NCI-H1092 (cell line): ENCODE measurements at places on chromosomes 16 and 17.

DNA sequence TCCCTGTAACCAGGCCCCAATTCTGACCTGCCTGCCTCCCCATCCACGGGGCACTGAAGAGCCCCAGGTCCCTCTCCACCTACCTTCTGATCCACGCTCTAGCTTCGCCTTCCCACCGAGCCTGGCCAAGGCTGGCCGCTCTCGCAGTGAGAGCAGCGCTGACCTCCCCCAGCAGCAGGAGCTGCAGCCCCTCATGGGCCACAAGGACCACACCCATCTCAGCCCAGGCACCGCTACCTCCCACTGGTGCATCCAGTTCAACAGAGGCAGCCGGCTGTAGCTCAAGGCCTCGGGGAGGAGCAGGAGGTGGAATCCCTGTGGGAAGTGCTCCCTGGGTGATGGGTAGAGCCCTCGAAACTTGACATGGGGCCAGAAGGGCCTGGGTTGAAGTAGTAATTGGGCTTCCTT is 8.4 kb upstream of the PLEKHG4 start:
- DNase-seq: no peak

DNA sequence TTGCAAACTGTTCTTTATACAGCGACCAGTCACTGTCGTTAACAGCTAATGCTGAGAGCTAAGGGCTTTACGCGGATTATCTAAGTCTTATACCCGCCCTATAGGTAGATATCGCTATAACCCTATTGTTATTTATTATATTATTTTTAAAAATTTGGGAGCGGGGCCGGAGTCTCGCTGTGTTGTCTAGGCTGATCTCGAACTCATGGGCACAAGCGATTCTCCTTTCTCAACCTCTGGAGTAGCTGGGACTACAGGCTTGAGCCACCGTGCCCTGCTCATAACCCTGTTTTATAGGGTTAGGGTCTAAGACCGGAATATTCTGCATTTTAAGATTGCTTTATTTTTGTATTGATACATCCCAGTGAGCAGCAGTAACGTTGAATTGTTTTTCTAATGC is 24.7 kb downstream of the DEF8 start:
- DNase-seq: no peak

- no peak for DNase-seq
These were observed 68.7 kb downstream of the HIC1 start for GRCh38 chr17:2123375-2124251.

DNA sequence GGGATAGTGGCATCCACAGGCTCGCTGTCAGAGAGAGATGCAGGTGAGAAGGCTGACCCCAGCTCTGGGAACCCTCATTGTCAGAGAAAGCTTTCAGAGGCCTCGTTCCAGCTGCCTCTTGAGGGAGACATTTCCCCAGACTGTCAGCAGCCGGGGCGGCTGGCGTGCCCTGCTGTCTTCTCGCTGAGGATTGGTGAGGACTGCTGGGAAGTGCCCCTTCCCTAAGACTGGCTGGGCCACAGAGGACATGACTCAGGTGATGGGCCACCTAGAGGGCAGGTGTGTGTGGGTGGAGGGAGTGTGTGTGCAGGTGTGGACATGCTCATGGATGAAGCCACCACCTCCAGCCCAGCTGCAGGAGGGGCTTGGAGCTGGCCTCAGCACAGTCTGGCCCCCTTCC is 25.3 kb downstream of the SPACA3 start:
- no peak for DNase-seq

GRCh38 chr17:31679667-31680066 is 179.4 kb downstream of the COPRS start:
- DNase-seq: no peak

DNA sequence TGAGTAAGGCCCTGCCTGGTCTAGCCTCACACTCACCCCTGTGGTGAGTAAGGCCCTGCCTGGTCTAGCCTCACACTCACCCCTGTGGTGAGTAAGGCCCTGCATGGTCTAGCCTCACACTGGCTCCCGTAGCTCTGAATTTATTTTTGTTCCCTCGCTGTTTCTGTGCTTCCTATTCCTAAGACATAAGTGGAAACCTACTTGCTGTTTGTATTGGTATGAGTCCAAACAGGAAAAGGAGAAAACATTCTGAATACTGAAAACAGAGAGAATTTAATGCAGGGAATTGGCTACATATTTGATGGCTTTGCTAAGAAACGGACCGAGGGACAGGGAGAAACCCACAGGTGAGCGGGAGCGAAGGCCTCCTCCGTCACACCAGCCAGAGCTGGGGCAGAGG is 267.8 kb downstream of the FOXL1 start:
- no peak for DNase-seq

DNA sequence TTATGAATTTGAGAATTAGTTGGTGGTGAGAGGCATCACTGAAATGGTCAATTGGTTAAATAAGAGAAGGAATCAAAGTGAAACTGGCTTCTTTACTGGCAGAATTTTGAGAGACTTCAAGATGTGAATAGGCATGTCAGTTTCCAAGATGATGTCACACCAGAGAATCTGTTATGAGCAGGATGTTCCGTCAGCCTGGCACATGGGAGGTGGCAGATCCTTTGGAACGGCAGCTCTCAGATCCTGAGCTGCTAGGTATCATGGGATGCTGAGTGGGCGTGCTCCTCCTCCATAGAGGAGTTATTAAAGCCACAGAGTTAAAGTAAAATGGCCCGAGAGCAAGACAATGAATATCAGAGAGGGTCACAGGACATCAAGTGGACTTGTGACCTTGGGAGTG is 444.3 kb upstream of the HSBP1 start:
- no peak for DNase-seq

- no peak for DNase-seq
These were observed 740 bp downstream of the NFATC2IP start for GRCh38 chr16:28951410-28951943.

DNA sequence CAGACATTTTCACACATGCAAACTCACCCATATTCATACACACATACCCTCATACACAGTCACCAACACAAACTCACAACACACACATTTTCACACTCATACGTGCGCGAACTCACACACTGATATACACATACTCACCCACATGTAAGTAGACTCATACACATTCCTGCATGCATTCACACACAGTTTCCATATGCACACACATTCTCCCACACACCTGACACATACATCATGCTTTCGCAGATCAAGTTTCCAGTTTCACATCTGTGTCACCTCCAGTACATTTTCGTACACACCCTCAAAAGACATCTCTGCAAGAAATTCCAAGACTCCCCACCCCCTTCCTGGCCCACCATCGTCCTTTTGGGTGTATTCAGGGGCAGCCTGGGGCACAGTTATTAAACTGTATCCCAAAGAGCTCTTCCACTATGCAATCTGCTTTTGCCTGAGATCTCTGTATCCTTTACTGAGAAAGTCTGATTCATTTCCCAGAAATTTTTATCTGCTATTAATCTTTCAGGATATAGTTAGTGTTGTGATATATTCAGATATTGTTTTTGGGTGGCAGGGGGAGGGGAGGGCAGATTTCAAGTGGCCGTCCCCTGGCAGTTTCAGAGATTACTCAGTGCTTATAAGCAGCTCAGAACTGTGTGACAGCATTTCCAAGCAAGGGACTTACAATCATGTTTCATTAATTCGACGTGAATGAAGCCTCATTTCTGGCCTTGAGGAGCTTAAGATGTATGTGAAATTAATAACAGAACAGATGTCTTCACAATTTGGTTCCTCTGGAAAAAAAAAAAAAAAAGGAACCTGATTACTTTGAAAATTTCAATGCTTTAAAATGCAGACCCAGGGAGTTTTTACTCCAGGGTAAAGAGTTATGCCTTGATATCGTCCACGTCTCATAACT is 35.3 kb upstream of the MMP2 start:
- no peak for DNase-seq

GRCh38 chr16:12024429-12024828 is 47.9 kb downstream of the SNX29 start:
- DNase-seq: no peak

DNA sequence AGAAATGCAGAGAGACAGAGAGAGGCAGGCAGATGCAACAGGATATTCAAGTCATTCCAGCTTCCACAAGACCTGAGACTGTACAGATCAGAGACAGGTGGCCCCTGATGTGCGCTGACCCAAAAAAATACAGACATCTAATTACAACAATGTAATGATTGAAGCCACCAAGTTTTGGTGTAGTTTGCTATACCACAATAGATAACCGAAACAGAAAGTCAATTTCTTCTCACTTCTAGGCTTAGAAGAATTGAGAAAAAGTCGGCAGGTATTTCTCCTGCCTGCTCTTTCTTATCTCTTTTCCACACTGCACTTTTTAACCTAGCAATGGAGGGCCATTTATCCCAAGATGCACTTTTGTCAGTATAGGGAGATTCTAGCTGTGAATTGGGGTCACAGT is 949.2 kb downstream of the CDH11 start:
- no peak for DNase-seq

- no peak for DNase-seq
These were observed 104.3 kb downstream of the PHKB start for GRCh38 chr16:47565454-47565853.

DNA sequence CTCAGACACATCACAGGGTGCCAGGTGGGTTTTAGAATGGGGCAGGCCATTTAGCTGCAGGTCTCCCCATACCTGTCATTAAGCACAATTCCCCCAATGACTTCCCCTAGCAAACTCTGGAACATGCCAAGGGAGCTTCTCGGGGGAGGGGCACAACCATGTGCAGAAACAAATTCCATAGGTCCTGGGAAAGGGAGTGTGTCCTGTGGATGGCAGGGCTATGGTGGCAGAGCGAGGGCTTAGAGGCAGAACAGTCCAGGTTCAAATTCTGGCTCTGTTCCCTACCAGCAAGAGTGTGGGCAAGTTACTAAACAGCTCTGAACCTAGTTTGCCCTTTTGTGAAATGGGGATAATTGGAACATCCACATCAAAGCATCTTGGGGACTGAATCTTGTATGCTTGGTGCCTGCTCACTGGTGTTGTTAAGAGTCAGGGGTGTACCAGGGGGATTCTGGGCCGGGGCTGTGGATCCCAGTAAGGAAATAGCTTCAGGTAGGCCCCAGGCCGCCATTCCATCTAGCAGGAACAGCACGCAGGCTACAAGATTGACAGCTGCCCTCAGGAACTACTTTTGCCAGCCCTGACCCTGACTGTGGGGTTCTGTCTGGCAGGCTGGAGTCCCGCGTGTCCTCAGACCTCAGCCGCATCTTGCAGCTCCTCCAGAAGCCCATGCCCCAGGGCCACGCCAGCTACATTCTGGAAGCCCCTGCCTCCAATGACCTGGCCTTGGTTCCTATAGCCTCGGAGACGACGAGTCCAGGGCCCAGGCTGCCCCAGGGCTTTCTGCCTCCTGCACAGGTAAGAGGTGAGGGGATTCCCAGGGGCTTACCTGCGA is 5.6 kb upstream of the DCAF7 start:
- DNase-seq: no peak

- no peak for DNase-seq
These were observed 23.3 kb upstream of the CA10 start for GRCh38 chr17:52181782-52182181.

DNA sequence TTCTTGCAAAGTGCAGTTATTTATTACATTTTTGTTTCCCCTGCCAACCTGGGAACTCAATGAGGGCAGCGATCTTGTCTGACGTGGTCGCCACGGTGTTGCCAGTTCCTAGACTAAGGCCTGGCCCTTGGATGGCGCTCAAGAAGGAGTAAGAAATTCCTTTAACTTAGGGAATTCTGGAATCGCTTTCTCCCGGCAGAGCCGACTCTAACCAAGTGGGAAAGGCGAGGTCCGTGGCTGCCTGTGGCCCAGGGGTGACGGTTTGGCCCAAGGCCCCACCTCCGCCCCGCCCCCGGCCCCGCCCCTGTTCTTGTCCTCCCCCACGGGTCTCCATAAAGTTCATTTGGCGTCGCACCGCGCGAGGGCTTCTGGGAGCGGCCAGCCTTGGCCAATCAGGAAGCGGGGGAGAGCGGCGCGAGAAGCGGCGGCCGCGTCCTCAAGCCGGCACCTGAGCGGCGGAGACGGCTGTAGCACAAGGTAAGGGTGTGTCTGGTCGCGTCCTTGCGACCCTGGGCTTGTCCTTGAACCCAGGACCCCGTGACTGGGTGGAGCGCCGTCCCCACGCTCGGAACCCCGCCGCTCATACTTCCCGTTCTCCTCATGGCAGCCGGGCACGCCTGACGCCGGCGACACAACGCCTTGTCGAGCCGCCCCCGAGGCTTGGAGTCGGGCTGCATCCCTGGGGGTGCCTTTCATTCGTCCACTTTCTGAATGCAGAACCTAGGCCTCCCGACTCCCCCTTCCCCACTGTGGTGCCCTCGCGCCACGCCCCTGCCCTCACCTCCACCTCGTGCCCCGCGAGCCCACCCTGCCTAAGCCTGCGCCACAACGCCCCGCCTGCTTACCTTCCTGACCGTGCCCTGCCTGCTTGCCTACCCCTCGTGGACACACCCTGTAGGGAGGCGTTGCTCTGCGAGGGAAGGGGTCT is at the start of gene NUP93:
TSS of gene NUP93 (plus strand) at position 395 of the 928 bp plus-strand sequence. CDS start 18,119 bp downstream, outside the sequence.
- peak; percentile 92 for DNase-seq

GRCh38 chr16:2092256-2092620 is 43.5 kb downstream of the PKD1 start:
- DNase-seq: no peak

DNA sequence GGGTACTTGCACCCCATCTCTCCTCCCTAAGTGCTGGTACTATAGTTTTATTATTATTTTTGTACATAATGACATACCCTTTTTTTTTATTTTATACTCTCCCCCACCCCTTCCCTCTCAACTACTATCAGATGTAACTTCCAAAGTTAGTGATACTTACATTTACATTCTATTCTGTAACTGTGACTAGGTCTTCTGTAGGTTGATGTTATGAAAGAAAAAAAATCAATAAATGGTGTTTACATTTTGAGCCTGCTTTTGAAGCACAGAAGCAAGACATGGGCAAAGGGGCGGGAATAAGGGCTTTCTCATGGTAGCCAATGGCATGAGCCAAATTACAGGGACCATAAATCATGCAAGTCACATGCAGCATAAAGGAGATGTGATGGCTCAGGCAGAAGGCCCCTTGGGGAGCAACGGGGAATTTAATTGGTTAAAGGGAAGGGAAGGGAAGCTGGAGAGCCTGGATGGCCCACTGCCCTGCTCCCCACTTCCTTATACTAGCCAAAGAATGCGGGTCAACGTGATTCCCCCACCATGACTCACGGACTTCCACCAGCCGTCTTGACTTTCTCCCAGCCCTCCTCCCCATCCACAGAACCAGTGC is 2.4 kb upstream of the ACSF2 start:
- no peak for DNase-seq
